ENCODE measurements at places on chromosomes 12 and 14. TPM values are rescaled to one million over a fixed set of nuclear protein-coding genes. Genes with fewer than 3 reads are reported as not detected.

DNA sequence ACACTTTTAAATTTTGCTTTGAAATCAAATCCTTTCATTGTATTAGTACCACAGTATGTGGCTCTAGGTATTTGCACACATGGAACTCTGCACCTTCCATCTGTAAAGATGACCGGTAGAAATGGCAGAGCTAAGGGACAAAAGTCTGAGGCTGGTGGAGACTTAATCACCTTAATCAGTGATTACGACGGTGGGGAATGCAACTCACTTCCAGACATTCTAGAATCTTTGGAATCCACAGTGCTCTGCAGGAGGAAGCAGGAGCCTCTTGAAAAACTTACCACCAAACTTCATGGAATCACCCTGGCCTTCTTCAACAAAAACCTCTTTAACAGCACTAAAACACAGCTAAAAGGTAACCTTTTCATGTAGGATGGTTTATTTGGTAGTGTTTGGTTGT lies 3.9 kb upstream of the DACT1 start:
- peaks cover 13% of the 10 kb centered on the region for H3K27me3 ChIP-seq
- H3K36me3 ChIP-seq: no peaks in the 10 kb centered on the region
- no peak overlapping the region for H3K4me3 ChIP-seq
- H3K4me1 ChIP-seq: peaks cover 26% of the 10 kb centered on the region

DNA sequence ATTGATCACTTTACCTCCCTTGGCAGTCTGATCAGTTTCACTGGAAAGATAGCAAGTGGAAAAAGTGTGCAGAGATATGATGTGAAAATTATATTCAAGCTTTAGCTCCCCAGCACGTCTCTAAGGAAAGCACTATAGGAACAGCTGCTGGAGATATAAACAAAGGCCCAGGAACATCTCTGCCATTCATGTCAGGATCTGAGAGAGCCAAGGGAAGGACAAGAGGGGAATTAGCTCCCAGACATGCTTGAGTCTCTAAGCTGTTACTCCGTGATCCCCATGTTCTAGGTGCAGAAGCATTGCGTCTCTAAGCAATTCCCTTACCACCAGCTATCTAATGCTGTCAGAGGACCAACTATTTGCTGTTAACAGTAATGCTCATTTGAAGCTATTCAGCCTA lies 700.2 kb downstream of the DIO2 start:
- no peaks in the 10 kb centered on the region for H3K4me1 ChIP-seq
- no peak overlapping the region for H3K27ac ChIP-seq
- H3K27me3 ChIP-seq: no peaks in the 10 kb centered on the region
- no peaks in the 10 kb centered on the region for H3K36me3 ChIP-seq
- H3K4me3 ChIP-seq: no peak overlapping the region

DNA sequence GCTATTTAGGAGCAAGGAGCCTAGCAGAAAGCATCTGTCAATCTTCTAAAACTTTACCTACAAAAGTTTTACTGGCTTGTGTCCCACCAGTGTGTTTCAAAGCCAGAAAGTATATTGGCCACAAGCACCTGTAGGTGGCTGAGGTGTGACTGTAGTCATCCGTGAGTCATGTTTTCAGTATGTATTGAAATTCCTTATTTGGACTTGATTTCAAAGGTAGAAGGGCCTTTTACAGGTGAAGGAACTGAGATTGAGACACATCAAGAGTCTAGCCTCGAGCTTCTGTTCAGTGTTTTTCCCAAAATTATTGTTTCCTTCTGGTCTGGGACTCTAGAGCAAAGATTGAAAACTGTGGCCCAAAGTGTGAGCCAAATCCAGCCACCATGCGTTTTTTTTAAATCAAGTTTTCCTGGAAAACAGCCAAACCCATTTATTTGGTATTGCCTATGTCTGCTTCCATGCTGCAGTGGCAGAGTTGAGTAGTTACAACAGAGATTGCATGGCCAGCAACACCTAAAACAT lies 195.3 kb upstream of the BCL2L14 start:
- H3K27ac ChIP-seq: peak overlapping the region; percentile 66
- H3K4me3 ChIP-seq: peak overlapping the region; percentile 71
- H3K36me3 ChIP-seq: peaks cover 41% of the 10 kb centered on the region
- H3K4me1 ChIP-seq: peaks cover 71% of the 10 kb centered on the region

DNA sequence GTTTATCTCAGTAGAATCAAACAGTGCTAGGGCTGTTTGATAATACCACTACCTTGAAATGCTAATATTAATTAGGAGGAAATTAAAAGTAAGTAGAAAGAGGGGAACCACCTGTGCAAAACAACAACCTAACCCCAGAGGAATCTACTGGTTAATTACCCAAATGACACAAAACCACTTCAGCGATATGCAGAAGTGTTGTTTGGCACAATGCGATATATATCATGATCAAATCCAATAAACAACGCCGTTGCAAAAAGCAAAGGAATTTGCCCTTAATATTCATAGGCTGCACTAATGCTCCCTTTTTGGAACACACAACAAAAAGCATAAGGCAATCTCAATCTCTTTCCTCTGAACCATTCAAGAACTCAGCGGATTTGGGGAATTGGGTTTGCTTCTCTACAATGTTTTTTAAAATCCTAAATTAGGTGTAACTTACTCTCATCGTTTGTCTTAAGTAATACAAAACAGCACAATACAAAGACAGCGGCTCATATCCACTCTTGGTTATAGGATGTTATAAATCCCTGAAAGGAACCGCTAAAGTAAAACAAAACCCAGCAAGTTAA lies 1.5 kb downstream of the MAP4K5 start:
- peaks cover 52% of the 10 kb centered on the region for H3K4me1 ChIP-seq
- peak overlapping the region; percentile 79 for H3K27ac ChIP-seq
- peaks cover 4% of the 10 kb centered on the region for H3K27me3 ChIP-seq
- H3K4me3 ChIP-seq: peak overlapping the region; percentile 91
- DNase-seq: no peak
- H3K36me3 ChIP-seq: no peaks in the 10 kb centered on the region

Gene TBX3
- total RNA-seq: not detected

Gene CIDEB
- 11.6 TPM for total RNA-seq

Gene RNF212B
- not detected for total RNA-seq

Gene FAM181A
- not detected for total RNA-seq

Gene KLRC4
- total RNA-seq: 7.1 TPM

Gene SLC10A1
- not detected for total RNA-seq

Measured in activated T-cell treated with anti-CD3 and anti-CD28 coated beads, Interleukin-2, amount 50 U/mL, for 72 hours (primary cell).